Stomach (tissue), 19 donors: ENCODE measurements at places on chromosomes 1 and 21. TPM values are rescaled to one million over a fixed set of nuclear protein-coding genes. Genes with fewer than 3 reads are reported as not detected.

The S1PR1 gene
- 14.3 TPM for total RNA-seq

GRCh38 chr1:56452027-56453011, 127.0 kb downstream of the PLPP3 start:
- no peak for DNase-seq

GRCh38 chr1:67749844-67750690, 65.1 kb downstream of the GADD45A start:
- DNase-seq, result peak; percentile 60

GRCh38 chr1:201346337-201346939, 31.0 kb downstream of the TNNT2 start:
- peak; percentile 57 for DNase-seq

The RASSF5 gene
- total RNA-seq, result 44.5 TPM

The HRNR gene
- total RNA-seq, result 0.45 TPM

GRCh38 chr1:27111626-27112573, 43.0 kb downstream of the SLC9A1 start:
- peak; percentile 90 for DNase-seq

The FAM72D gene
- total RNA-seq, result 0.58 TPM

The FAM131C gene
- not detected for total RNA-seq

DNA sequence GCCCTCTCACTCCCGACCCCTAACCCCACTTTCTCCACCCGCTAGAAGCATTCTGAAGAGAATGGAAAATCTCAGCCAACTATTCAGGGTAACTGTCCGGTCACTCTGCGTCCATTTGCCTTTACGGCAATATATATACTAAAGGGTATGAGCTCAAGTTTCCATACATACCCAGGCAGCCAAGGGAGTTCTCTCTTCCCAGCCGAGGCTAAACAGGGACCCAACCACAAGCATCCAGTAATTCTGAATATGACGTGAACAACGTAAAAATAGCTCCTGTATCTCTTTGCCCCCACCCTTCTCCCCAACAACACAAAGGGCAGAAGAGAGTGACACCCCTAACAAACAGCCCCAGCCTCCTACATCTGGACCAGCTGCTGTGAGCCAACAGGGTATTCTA, 67.7 kb downstream of the SSBP3 start:
- DNase-seq, result peak; percentile 53

GRCh38 chr1:26142159-26142558, 16.7 kb upstream of the FAM110D start:
- no peak for DNase-seq

DNA sequence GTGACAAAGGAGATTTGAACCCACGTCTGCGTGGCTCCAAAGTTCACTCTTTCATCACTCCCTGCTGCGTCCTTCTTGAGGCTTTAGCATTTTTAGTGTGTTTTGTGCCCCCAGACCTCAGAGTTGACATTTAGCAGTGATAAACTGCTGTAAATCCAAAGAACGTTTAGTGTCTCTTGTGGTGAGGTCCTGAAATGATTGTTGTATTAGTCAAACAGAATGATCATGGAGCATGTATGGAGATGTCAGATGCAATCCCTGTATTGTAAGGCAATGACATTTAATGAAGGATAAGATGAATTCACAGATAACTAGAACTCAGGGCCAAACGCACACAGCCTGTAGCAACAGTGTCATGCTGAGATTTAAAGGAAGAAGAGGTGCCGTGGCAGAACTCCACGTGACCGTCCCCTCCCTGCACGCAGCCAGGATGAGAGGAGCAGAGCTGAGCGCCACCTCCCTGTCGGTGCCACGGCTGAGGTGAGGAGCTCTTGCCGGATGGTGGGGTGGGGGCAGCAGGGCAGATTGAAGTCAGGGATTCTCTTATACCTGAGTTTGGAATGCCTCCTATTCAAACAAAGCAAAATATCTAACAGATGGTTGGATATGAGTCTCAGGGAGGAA, 30.1 kb downstream of the NTPCR start:
- no peak for DNase-seq

DNA sequence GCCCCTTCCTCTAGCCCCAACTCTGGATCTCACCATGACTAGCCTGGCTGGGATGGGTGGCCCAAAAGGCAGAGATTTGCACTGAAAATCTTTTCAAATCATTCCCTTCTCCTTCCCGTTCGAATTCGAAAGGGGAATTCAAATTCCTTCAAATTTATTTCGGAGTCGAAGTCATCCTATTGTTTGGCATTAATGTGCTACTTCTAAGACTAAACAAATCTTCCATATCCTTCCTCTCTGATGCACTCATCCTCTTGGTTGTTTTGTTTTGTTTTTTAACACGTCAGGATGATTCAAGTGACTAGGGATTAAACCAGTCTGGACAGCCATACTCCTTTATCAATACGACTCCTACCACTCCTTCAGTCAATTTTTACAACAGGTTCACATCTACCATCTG, 95.5 kb upstream of the SGIP1 start:
- no peak for DNase-seq

The BOLA1 gene
- total RNA-seq, result 11.3 TPM

DNA sequence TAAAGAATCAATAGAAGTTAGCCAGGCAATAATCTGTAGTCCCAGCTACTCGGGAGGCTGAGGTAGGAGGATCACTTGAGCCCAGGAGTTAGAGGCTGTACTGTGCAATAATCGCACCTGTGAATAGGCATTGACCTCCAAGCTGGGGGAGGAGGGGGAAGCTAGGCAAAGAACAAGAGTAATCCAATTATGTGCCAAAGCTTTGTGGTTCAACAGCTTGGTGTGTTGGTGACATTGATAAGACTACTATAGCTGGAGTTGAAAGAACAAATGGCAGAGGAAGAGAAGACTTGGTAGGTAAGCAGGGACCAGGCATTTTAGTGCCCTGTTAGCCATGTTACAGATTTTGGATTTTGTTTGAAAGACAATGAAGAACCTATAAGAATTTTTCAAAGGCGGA, 2.1 kb upstream of the TMCO2 start:
- no peak for DNase-seq

The TNNT2 gene
- not detected for total RNA-seq

- DNase-seq, result no peak
Observed at GRCh38 chr21:14271053-14271452, 55.1 kb downstream of the RBM11 start.

The FAM177B gene
- 4.1 TPM for total RNA-seq

DNA sequence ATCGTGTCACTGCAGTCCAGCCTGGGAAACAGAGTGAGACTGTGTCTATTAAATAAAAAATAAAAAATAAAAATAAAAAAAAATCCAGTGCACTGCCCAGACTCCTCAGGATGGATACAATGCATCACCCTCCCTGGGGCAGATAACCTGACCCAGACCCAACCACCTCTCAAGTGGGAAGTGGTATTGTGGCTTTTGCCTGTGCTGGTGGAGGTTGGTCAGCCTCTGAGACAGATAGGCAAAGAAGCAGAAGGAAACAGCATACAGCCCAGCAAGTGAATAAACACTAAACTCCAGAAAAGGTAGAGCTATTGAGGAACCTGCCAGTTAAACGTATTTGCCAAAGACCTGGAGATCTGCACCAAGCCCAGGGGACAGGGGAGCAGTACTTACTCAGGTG, 22.0 kb downstream of the HHIPL2 start:
- no peak for DNase-seq

- no peak for DNase-seq
Observed at GRCh38 chr21:42397746-42398394, 2.0 kb upstream of the TMPRSS3 start.

DNA sequence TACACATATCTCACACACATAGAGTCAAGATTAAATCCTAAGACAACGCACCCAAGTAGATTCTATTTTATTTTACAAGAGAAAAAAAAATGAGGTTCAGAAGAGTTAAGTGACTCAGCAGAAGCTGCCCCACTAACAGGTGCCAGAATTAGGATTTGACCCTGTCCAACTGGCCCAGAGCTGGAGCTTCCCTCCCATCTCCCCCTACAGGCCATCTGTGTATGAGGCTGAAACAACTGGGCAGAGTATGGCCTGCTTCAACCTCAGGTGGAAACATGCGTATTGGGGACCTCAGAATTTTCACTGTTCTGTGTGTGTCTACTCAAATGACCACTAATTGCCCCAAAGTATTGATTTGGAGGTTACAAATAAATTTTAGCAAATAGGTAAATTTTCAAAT, 29.9 kb downstream of the PSMG1 start:
- no peak for DNase-seq

- no peak for DNase-seq
Observed at GRCh38 chr1:56916630-56917029, 49.2 kb downstream of the C8B start.

The SLC6A9 gene
- total RNA-seq, result not detected

The SOD1 gene
- 78.1 TPM for total RNA-seq

DNA sequence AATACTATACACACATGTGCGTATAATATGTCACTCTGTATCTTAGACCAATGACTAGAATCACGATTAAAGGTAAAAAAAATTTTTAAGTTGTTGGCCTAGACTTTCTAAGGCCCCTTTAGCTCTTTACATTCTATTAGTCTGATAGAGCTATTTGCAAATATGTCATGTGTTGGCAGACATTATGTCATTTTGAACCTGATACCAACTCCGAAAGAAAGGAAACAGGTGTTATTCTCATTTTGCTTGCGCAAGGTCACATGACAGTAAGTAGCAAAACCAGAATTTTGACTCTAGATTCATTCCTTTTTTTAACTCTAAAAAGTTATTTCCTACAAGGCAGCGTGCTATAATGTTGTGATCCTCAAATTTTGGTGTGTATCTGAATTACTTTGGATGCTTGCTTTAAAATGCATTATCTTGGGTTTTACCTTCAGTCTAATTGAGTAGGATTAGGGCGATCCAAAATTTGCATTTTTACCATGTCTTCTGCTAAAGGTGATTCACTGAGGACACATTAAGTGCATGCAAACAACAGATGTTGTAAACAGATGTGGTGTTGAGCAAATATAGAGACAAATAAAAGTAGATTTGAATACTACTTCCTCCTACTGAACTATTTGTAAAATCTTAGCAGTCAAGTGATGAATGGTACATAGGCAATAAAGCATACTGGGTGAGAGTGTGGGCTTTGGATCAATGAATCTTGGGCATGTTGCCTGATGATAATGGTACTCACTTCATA, 63.5 kb upstream of the KIAA1614 start:
- no peak for DNase-seq

The KRTCAP2 gene
- total RNA-seq, result 133 TPM

The DIP2A gene
- total RNA-seq, result 61.8 TPM

DNA sequence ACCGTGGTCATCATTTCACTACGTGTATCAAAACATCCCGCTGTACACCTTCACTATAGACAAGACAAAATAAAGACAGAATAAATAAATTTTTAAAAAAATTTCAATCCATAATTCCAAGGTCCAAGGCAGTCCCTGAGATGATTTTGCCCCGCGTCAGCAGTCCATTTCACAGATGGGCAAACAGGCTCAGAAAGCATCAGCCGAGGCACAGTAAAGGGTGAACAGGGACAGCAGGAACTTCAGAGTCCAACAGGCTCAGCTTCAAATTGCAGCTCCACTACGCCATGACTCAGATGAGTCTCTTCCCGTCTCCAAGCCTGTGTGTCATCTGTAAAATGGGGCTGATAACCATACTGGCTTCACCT, 15.0 kb downstream of the MATN1 start:
- DNase-seq, result no peak

DNA sequence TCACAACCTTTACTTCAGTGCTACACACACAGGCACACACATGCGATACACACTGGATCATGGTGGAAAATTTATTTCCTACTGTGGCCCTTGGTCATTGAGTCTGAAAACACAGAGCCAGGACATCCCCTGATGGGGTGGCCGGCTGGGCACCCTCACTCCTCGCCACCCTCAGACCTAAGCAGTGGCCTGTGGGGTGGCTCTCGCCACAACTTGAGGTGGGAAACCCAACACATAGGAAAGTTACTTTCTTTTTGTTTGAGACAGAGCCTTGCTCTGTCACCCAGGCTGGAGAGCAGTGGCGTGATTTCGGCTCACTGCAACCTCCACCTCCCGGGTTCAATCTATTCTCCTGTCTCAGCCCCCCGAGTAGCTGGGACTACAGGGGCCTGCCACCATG, 19.4 kb downstream of the CRYAA start:
- no peak for DNase-seq

The HUNK gene
- total RNA-seq, result not detected

DNA sequence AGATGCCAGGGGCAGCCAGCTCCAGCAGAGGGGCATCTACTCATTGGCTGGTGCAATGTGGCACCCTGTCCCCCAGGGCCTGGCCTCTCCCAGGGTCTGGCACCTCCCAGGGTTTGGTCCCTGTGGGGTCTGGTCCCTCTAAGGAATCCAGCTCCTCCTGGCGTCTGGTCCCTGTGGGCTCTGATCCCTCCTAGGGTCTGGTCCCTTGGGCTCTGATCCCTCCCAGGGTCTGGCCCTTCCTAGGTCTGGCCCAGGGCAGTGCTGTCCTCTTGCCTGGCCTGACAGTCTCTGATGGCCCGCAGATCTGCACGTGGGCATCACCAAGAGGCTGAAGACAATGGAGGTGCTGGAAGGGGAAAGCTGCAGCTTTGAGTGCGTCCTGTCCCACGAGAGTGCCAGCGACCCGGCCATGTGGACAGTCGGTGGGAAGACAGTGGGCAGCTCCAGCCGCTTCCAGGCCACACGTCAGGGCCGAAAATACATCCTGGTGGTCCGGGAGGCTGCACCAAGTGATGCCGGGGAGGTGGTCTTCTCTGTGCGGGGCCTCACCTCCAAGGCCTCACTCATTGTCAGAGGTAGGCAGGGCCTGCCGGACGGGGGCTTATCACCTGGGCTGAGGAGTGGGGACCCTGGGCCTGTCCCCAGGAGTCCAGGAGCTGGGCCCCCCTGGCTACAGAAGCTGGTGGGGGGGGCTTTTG, 73.9 kb downstream of the OBSCN start:
- DNase-seq, result no peak
